ENCODE measurements at places on chromosomes 13 and 19.
A peak's percentile ranks its signal among the peaks of the same experiment; 100 is the strongest.

GRCh38 chr13:43483930-43484329, 302.8 kb downstream of the ENOX1 start:
- no peak for DNase-seq

- no peak for DNase-seq
These were observed at the start of gene BST2 for GRCh38 chr19:17405250-17406045. Gene BST2, minus strand, starts transcription at chr19:17405630. Its CDS starts 55 bp downstream, at chr19:17405575.

GRCh38 chr13:47415048-47415447, 518.2 kb upstream of the HTR2A start:
- DNase-seq, result no peak

- DNase-seq, result no peak
These were observed 679.3 kb upstream of the GPC6 start for GRCh38 chr13:92547266-92547665.

DNA sequence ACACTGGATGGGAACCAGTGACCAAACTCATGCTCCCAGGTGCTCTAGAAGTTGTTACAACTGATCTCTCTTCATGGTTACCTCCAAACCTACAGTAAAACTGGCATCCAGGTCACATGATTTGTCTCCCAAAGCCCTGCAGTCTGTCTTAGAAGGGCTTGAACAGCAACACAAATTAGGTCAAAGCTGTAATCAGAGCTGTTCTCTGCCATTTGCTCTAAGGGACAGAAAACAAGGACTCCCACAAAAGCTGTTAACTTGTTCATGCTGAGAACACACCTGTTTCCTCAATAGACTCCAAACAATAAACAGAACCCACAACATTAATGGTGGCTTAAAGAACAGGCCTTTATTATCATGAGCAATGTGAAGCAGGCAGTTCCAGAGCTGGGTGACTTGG, 8.0 kb downstream of the ZNF671 start:
- no peak for DNase-seq

- DNase-seq, result peak; percentile 96
These were observed at the start of gene FKBP8 for GRCh38 chr19:18542941-18543813. Gene FKBP8, minus strand, starts transcription at chr19:18543573. Its CDS starts 1,603 bp downstream, at chr19:18541970.

- DNase-seq, result peak; percentile 24
These were observed 619 bp downstream of the MED16 start for GRCh38 chr19:892243-892893.

GRCh38 chr19:43290568-43291359, 21.4 kb upstream of the PSG9 start:
- DNase-seq, result peak; percentile 59

DNA sequence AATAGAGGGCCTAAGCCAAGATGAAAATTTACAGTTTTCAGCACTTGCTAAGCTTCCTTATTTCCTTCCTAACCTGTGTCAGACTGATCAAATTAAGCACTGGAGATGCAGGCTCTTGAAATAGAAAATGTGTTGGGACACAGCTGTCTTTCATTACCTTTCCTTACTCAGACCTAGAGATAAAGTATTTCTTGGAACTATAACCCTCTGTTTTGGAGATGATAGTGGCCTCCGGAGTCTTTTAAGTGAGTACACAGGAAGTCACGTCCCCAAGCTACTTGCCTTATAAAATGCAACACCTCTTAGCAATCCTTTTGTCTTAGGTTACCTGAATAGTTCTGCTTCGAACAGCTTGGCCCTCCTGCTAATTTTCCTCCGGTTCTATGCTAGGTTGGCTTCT, 12.4 kb upstream of the AKAP11 start:
- DNase-seq, result no peak

GRCh38 chr19:4115050-4115817, 8.7 kb downstream of the MAP2K2 start:
- DNase-seq, result no peak

GRCh38 chr13:111852725-111853518, 214.0 kb upstream of the SOX1 start:
- DNase-seq, result peak; percentile 74

- DNase-seq, result no peak
These were observed 15.2 kb upstream of the SLC1A5 start for GRCh38 chr19:46803555-46803954.

DNA sequence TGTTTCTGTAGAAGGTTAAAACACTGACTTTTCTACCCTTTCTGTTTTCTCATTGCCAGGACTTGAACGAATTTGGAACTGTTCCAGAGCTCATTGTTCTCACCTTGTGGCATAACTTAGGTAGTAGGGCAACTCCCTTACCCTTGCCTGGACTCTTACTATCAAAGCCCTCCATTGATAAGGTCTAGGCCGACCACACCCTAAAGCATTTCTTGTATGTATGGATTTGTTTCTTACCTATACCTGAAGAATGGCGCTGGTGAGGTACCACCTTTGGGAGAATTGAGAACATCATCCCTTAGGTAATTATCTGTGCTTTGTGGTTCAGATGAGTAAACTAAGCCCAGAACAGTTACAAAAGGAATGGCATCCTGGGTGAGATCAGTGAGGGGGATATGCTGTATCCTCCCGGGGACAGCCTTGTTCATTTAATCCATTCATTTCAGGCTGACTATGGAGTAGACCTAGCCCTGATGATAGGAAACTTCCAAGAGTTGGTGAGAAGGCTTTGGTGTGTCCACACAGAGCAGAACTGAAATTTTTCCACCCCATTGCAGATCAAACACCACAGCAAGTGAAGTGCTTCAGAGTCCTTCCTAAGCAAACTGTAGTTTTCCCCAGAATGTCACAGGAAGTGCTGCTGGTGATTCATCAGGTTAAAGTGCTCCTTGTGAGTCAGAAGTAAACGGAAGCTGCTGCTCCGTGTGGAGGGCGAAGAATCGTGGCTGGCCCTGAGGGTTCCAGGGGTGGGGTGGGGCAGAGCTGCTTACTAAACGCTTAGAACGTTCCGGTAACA, 113.0 kb downstream of the TEX26 start:
- no peak for DNase-seq

All from eye (tissue), 1 donor.